ENCODE measurements at places on chromosomes 6 and 20. TPM values are rescaled to one million over a fixed set of nuclear protein-coding genes. Genes with fewer than 3 reads are reported as not detected.

- H3K4me1 ChIP-seq: peaks cover 6% of the 10 kb centered on the region
- no peak for DNase-seq
- no peak overlapping the region for H3K27ac ChIP-seq
Measured at GRCh38 chr20:12893019-12893418, 115.8 kb upstream of the SPTLC3 start.

DNA sequence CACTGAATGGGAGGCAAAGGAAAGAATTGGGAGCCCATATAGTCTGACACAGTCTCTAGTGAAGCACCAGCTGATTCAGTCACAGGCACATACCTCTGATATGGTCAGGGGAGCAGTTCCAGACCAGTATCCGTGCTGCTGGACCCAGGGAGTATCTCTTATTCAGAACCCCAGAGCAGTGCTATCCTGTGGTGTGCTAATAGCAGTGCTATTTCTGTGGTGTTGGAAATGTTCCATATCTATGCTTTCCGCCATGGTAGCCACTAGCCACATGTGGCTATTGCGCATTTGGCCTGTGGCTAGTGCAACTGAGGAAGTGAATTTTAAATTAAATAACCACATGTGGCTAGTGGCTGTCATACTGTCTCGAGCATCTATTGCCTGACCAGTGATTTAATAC, 11.0 kb downstream of the SCUBE3 start:
- no peak overlapping the region for H3K4me3 ChIP-seq
- no peaks in the 10 kb centered on the region for H3K4me1 ChIP-seq
- DNase-seq: no peak
- peaks cover 4% of the 10 kb centered on the region for H3K27me3 ChIP-seq
- no peaks in the 10 kb centered on the region for H3K36me3 ChIP-seq
- no peak overlapping the region for H3K27ac ChIP-seq

- no peak overlapping the region for H3K27ac ChIP-seq
- no peak overlapping the region for H3K4me3 ChIP-seq
- H3K36me3 ChIP-seq: no peaks in the 10 kb centered on the region
- no peaks in the 10 kb centered on the region for H3K4me1 ChIP-seq
Measured at GRCh38 chr6:112626468-112627082, 279.4 kb downstream of the RFPL4B start.

DNA sequence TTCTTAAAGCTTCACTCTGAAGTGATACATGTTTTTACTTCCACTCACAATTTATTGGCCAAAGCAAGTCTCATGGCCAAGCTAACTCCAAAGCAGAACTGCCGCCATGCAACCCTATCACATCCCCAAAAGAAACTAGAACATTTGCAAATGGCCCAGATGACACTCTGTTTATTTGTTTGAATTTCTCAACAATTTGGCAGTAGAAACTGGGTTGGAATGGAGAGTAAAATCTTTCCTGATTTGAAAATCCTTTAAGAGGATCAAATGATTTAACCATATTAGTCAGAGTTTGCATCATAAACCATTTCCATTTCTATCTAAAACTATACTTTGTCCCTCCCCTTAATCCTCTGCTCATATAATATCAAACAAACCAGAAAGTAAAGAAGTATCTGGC, 39.1 kb upstream of the E2F3 start:
- no peak overlapping the region for H3K4me3 ChIP-seq
- DNase-seq: no peak
- no peaks in the 10 kb centered on the region for H3K4me1 ChIP-seq
- H3K36me3 ChIP-seq: no peaks in the 10 kb centered on the region
- H3K27ac ChIP-seq: no peak overlapping the region

DNA sequence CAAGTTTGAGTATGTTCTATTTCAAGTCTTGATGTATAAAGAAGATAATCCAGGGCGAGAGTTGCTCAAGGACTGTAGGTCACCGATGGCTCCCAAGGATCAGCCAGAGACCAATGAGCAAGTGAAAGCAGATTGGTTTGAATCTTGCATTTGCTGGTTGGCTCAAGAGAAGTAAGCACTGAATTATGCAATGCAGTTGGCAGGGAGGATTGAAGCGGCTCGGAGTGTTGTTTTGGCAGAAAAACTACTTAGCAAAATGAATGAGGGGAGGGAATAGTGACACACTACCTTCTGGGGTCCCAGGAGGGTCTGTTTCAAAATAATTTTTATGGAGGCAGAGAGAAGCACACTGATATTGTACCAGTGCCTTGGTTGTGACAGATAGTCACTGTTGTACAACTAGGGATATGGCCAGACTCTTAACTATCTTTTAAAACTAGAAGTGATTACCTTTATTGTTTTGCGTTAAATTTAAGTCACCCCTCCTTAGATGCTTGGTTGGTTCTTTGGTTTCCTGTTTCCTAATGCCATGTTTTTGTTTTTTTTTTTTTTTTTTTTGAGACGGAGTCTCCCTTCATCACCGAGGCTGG, 15.7 kb downstream of the SASH1 start:
- H3K27ac ChIP-seq: no peak overlapping the region
- H3K36me3 ChIP-seq: no peaks in the 10 kb centered on the region
- DNase-seq: no peak
- H3K27me3 ChIP-seq: no peaks in the 10 kb centered on the region
- H3K4me3 ChIP-seq: no peak overlapping the region
- no peaks in the 10 kb centered on the region for H3K4me1 ChIP-seq

GRCh38 chr6:108492131-108492766, 68.5 kb upstream of the FOXO3 start:
- H3K4me3 ChIP-seq: no peak overlapping the region
- H3K27me3 ChIP-seq: no peaks in the 10 kb centered on the region
- DNase-seq: no peak
- H3K4me1 ChIP-seq: no peaks in the 10 kb centered on the region

DNA sequence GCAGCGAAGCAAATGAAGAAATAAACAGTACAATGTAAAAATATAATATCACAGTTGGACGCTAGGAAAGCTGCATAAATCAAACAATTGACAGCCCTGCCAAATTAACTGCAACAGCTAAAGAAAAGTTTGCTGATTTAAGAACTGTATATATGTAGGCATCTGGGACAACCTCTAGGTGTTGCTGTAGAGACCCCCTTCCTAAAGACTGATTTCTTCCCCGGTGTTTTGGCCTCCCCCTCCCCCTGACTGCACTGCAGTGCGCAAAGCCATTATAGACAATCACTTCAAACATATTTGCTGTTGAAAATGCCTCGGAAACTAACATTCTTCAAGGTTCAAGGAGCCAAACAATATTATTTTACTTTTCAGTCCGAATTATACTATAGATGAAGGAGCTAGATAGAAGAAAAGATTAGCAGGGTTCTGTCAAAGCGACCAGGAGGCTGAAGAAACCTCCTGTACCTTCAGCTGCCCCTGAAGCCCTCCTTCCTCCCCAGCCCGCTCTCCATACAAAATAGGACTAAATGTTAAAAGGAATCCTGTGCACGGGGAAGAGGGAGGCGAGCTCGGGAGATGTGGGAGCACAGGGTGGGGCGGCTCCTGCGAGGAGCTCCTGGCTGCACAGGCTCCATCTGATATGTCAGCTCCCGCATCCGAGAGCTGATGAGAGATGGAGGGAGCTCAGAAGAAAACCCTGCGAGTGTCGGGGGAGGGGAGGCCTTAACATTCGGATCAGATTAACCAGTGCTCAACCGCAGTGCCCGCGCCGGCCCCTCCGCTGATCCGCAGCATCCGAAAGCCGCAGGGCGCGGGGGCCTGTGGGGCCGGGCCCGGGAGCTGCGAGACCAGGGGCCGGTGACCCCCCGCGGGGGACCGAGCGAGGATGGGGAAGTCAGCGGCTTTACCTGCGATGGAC, 822 bp downstream of the ELOVL4 start:
- no peak overlapping the region for H3K27ac ChIP-seq
- H3K36me3 ChIP-seq: no peaks in the 10 kb centered on the region
- peak overlapping the region; percentile 93 for H3K4me3 ChIP-seq
- no peaks in the 10 kb centered on the region for H3K27me3 ChIP-seq

GRCh38 chr20:34318609-34319443, 15.7 kb upstream of the AHCY start:
- no peak for DNase-seq
- H3K4me3 ChIP-seq: no peak overlapping the region
- H3K27me3 ChIP-seq: no peaks in the 10 kb centered on the region
- peaks cover 10% of the 10 kb centered on the region for H3K4me1 ChIP-seq
- no peaks in the 10 kb centered on the region for H3K36me3 ChIP-seq

DNA sequence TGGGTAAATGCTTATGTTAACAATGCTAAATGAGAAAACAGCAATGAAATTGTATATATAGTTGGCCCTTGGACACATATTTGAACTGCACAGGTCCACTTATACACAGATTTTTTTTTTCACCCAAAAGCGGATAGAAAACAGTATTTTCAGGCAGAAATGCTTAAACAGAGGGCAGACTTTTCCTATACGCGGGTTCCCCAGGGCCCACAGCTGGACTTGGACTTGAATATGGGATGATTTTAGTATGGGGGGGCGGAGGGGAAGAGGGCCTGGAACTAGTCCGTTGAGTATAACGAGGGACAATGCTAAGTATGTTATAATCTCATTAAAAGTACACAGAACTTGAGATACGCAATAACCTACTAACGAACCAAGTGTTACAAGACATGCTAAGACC, 1.1 kb upstream of the PRSS35 start:
- H3K36me3 ChIP-seq: no peaks in the 10 kb centered on the region
- no peaks in the 10 kb centered on the region for H3K27me3 ChIP-seq
- H3K4me3 ChIP-seq: peak overlapping the region; percentile 87
- H3K4me1 ChIP-seq: no peaks in the 10 kb centered on the region
- H3K27ac ChIP-seq: no peak overlapping the region

DNA sequence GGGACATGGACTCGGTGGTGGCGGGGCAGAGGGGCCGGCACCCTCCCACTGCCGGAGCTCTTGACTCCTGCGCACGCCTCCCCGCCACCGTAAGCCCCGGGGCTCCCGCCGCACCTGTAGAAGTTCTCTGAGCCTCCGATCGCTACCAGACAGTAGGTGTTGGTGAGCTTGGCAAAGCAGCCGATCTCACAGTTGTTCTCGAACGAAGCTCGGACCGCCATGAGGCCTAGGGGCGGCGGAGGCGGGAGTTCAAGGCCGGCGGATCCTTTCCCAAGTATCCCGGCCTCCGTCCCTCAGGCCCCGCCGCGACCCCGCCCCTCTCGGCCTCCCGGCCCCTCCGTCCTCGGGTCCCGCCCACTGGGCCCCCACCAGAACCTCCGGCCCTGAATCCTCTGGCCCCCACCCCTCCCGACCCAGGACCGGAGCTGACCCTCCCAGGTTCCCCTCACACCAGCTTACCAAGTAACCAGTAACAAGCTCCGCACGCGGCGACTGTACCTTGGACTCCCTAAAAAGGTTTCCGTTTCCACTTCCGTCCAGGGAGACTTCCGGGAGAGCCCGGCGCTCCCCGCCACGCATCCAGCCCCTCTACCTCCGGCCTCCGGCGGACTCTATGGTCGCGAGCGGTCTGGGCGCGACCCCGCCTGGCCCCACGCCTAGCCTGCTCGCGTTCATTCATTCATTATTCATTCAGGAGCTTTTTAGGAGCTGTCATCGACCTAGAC, at the start of gene EIF6:
Gene EIF6, minus strand, starts transcription at position 506 of the 725 bp plus-strand sequence. Its CDS starts 285 bp downstream, at position 221.
- H3K27me3 ChIP-seq: no peaks in the 10 kb centered on the region
- H3K27ac ChIP-seq: no peak within 1 kb of the TSS
- H3K36me3 ChIP-seq: peaks cover 39% of the 10 kb centered on the region
- peak; percentile 88 for DNase-seq
- H3K4me3 ChIP-seq: peak within 1 kb of the TSS; percentile 96
- peaks cover 7% of the 10 kb centered on the region for H3K4me1 ChIP-seq

DNA sequence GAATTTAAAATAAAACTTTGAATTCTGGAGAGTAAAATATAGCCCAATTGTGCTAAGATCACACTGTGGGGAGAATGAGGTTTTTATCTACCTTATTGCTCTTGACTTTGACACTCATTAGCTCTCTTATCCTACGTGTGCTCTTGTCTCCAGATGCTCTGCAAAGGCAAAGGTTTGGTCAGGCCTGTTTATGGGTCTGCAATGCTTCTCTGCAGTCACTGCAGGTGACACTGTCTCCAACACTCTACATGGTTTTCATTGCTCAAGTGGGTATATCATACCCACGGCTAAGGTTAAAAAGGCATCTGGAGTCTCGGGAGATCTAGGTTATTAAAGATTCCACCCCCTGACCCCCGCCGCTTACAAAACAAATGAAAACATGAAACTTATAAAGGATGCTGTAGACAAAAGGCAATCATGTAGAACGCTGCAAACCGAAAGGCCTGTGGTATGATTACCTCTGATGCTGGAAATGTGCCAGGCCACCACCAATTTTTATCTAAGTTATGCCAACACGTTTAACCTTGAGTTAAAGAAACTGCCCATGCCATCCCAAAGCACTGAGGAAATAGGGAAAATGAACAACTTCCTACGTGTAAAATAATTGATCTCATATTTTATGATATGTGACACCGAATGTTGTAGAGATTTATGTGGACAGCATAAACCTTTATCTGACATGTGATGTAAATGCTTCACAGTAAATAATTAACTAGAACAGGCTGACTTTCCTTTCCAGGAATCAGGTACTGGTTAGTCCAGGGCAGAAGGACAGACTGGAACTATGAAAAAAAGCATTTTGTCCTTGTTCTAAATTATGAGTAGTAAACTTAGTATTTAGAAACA, 238.2 kb upstream of the NOX3 start:
- H3K36me3 ChIP-seq: no peaks in the 10 kb centered on the region
- no peak for DNase-seq
- no peak overlapping the region for H3K4me3 ChIP-seq
- no peak overlapping the region for H3K27ac ChIP-seq
- H3K4me1 ChIP-seq: no peaks in the 10 kb centered on the region

DNA sequence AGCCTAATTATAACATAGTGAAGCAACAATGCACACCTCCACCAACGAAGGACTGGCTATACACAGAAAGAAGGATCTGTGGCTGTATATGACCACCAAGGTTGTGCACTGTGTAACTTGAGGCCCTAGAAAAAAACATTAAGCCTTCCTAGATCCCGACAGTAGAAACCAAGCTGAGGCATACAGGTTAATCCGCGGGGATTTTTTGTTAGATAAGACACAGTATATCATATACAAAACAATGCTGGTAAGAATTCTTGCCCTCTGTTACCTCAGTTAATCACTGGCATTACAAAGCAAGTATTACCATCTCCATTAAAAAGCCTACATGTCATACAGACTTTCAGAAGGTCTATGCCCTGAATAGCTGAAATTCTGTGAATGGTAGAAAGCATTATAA, 228.8 kb downstream of the TBC1D32 start:
- H3K36me3 ChIP-seq: peaks cover 21% of the 10 kb centered on the region
- DNase-seq: no peak
- H3K4me1 ChIP-seq: no peaks in the 10 kb centered on the region
- no peak overlapping the region for H3K27ac ChIP-seq

- DNase-seq: no peak
- H3K4me3 ChIP-seq: no peak overlapping the region
- no peaks in the 10 kb centered on the region for H3K27me3 ChIP-seq
- no peak overlapping the region for H3K27ac ChIP-seq
- H3K4me1 ChIP-seq: no peaks in the 10 kb centered on the region
Measured at GRCh38 chr6:78700991-78701390, 166.4 kb upstream of the IRAK1BP1 start.

DNA sequence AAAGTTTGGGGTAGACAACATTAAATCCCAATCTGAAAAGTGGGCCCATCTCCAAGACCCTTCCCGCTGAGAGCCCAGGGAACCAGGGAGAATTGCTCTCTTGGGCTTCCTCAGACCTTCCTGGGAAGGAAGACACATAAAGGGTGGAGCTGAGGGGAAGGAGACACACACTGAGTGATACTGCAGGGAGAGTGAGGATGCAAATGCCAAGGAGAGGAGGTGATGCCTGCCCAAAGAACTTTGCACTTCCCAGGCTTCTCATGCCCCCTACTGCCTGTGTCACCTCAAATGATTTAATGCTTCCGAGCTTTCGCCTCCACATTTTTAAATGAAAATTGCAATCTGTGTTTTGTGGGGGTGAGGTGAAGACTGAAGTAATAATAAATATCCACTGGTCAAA, 7.5 kb upstream of the BTN2A1 start:
- H3K27me3 ChIP-seq: no peaks in the 10 kb centered on the region
- no peak for DNase-seq
- H3K4me1 ChIP-seq: no peaks in the 10 kb centered on the region
- no peaks in the 10 kb centered on the region for H3K36me3 ChIP-seq

SLC16A10 gene
- 9.3 TPM for total RNA-seq
